Caudate nucleus (tissue), 63 donors: ENCODE measurements at places on chromosomes 1 and 21.
A peak's percentile ranks its signal among the peaks of the same experiment; 100 is the strongest.

GRCh38 chr1:43128816-43129215 lies 43.3 kb downstream of the EBNA1BP2 start:
- no peak for DNase-seq

- no peak for DNase-seq
These were observed 320.1 kb downstream of the LMX1A start for GRCh38 chr1:165036403-165036802.

DNA sequence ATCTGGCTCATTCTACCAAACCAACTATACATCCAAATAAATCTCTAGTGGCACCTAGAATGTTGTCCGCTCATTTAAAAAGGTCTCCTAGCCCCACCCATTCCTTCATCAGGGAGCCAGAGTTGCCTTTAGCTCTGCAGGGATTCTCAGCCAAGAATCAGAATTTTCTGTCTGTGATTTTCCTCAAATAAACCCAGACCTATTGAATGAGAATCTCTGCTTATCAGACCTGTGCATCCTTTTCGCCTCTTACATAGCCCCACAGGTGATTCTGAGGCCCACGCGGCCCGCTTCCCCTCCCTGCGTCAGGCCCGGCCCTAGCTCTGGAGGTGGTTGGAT lies 410 bp upstream of the TDRD5 start:
- no peak for DNase-seq

DNA sequence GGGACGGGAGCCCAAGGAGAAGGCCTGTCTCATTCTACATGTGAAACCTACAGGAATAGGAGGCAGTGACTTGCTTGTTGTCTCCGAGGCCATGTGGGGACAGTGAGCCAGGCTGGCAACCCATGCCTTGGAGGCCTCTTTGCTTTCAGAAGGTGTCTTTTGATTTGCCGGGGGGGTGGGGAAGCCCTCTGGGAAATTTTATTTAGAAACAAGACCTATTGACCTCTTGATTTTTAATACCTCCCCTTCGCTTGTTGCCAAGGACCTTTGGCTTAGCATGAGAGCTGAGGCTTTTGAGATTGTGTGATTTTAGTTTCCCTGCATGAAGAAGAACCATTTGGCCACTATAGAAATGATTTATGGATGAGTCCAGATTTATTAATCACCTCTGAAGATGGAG lies 4.1 kb downstream of the ARMH1 start:
- no peak for DNase-seq

DNA sequence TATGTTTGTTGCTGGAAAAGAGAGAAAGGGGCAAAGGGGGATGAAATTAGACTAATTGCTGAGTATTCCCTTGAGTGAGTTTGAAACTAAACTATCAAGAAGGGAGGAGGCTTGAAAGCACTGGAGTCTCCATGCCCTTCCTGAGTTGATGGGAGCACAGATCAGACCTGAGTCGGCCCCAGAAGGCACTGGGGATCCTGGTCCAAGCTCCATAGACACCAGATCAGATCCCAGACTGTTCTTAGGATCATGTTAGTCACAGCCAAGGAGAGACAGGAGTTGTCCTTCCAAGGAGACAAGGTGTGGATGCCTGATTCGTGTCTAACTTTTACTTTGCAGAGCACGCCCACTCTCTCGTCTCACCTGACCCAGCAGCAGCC lies 152.3 kb downstream of the NR5A2 start:
- DNase-seq: no peak

- DNase-seq: no peak
These were observed 7.8 kb upstream of the SERBP1 start for GRCh38 chr1:67437961-67438360.

GRCh38 chr1:156895455-156895812 lies 1.9 kb downstream of the PEAR1 start:
- no peak for DNase-seq

GRCh38 chr1:164515711-164516331 lies 43.2 kb upstream of the PBX1 start:
- no peak for DNase-seq

GRCh38 chr1:205842229-205842628 lies 7.7 kb downstream of the PM20D1 start:
- DNase-seq: no peak

DNA sequence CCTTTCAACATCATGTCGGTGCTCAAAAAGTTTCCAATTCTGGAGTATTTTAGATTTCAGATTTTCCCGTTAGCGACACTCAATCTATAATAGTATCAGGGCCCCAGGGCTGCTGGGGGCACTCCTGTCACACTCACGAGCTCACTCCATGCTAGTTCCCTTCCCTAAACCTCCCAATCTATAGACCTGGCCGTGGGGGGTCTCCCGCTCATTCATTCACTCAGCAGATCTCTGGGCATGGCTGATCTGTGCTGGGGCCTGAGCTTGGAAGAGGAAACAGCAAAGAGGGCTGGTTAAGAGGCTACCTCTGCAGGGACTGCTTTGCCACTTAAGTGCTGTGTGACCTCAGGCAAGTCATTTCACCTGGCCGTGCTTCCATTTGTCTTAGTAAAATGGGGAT lies 46.8 kb upstream of the LAPTM5 start:
- DNase-seq: no peak

- no peak for DNase-seq
These were observed 92.7 kb downstream of the LEPR start for GRCh38 chr1:65512967-65513780.

DNA sequence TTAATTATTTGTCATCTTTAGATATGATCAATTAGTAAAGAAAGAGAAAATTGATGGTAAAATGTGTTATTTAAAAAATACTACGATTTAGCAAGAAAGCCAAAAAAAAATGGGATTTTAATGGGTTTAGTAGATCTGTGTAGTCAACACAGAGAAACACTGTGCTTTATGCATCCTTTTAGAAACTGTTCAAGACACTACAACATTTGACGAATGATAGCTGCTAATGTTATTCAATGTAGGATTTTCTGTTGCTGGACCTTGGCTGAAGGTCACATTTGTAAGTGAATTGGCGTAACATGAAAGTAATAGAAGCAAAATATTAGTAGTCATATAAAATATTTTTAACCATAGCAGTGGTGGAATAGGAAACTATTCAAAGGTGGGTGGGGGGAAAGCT lies 1293.9 kb downstream of the NCAM2 start:
- no peak for DNase-seq

DNA sequence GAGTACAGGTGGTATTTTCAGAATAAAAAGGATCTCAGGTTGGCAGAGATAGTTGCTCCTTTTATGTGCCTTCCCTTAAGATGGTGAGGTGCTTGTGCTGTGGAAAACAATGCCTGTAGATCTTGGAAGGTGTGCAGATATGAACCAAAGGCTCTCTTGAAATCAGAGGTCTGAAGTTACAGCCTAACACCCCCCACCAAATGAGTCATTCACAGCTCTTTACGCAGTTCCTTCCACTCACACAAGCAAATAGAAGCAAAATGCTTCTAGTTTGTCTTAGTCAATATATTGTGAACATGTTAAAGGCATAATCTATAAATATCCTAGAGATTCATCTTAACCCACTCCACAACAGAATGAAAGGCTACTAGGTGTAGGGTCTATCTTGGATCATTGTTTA lies 128.9 kb upstream of the NR5A2 start:
- no peak for DNase-seq

DNA sequence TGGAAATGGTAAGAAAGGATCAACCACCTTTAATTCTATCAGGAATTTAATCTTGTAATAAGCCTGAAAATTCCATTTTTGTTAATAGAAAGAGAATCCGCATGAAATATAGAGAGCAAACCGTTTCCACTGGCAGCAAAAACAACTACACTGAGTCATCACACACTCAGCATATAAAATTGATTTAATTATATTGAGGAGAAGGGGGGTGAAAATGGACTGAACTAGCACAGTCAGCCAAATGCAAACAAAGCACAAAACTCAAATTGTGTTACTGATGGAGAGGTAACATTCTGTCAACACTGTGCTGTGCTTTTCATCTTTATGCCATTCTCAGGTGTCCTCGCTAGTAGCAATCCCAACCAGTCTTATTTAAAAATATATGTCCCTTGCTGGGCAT lies 1583.9 kb downstream of the MRPL39 start:
- DNase-seq: no peak

DNA sequence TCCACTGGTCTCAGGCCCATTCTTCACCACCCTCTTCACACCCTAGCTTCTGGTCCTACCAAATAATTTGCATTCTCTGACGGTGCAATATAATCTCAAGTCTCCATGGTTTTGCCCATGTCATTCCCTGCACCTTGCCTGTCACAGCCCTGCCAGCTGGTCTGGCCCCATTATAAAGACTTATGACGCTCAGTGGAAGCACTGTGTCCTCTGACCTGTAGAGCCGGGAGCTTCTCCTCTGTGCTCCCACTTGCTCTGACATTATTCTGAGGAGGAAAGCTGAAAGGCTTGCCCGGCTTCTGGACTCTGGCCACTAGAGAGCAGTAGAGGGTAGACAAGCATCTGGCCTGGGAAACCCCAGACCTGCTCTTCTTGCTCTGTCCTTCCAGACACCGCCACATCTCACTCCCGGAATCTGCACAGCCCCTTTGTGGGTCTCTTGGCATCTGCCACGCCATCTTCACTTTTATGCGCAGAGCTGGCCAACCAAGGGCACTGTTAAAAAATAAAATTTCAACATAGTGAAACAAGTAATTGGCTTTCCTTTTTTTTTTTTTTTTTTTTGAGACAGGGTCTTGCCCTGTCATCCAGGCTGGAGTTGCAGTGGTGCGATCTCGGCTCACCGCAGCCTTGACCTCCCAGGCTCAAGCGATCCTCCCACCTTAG lies 44.4 kb downstream of the NENF start:
- peak; percentile 82 for DNase-seq

DNA sequence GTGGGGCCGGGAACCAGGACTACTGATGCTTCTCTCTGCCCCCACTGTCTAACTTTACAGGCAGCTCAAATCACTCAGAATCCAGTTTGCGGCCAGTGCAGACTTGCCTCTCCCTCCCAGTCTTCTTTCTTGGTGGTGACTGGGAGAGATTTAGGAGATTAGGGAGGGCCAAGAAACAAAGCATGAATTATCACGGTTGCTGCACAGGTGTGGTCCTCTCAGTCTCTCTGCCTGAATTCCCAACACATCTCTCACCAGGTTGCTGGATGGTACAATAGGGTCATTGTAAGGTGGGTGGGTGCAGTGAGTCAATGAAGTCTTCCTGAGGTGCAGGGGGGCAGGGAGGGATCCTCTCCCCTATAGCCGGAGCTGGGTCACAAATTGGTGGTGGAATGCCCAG lies 12.6 kb downstream of the S100A11 start:
- no peak for DNase-seq

- DNase-seq: no peak
These were observed 31.0 kb downstream of the IL12RB2 start for GRCh38 chr1:67338642-67339041.

DNA sequence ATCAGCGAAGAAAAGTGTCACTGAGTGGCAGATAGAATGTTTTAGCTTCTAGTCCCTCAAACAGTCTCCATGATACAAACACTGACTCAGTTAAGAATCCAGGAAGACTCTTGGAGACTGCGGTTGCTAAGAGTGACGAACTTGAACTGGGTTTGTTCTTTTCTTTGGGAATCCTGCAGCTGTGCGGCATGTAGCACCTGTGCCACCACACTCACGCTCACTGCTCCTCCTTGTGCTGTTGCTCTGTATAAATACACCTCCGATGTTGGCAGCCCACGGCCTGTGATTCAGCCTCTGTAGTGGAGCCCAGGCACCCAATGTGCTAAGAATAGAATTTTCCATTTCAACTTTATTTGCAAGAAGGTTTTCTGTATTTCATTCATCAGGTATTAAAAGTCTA lies 5.5 kb upstream of the PPIE start:
- no peak for DNase-seq

GRCh38 chr1:81387446-81387845 lies 413.3 kb upstream of the ADGRL2 start:
- DNase-seq: no peak

DNA sequence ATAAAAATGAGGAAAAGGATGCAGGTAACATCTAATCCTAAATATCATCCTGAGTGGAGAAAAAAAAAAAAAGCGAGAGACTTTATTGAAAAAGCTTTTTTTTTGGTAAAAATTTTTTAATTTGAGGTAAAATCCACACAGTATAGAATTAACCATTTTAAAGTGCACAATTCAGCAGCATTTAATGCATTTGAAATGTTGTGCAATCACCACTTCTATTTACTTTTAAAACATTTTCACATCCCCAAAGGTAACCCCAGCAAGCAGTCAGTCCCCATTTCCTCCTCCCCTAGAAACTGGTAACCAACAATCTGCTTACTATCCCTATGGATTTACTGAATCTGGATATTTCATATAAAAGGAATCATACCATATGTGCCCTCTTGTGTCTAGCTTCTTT lies 166.7 kb downstream of the TTLL7 start:
- no peak for DNase-seq

- DNase-seq: peak; percentile 9
These were observed 749 bp upstream of the PEX11B start for GRCh38 chr1:145918992-145919939.

- DNase-seq: no peak
These were observed 708.8 kb downstream of the LTN1 start for GRCh38 chr21:28283641-28284490.

DNA sequence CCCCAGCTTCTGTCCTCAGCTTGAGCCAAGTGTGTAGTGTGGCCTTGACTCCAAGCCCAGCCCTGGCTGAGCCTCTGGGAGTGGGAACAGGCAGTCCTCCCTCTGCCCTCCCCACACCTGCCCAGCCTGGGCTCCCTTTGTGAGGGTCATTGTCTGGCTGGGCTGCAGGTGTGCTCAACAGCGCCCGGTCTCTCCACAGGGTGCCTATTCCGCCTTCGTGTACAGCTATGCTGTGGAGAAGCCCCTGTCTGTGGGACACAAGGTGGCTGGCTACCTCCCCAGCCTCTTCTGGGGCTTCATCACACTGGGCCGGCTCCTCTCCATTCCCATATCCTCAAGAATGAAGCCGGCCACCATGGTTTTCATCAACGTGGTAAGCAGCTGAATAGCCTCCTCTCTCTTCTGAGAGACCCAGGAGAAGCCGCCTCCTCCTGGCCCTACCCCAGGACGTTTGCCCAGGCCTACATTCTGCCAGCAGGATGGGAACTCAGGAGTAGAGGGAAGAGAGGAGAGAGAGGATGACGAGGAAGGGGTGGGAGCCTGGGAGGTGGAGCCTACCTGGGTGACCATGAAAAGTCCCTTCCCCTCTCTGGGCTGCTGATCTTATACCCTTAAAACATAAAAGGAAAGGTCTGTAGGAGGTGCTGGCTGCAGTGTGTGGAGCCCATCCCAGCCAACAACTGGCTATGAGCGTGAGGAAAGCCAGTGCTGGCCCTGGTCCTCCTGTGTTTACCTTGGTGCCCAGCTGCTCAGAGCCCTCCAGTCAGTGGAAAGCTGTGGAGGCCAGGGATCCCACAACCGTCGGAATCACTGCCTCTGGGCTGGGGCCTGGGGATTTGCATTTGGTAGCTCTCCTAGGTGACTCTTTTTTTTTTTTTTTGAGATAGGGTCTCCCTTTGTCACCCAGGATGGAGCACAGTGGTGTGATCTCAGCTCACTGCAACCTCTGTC lies 45.7 kb downstream of the ELK4 start:
- DNase-seq: no peak
